ENCODE measurements at places on chromosomes 7 and 10. TPM values are rescaled to one million over a fixed set of nuclear protein-coding genes. Genes with fewer than 3 reads are reported as not detected.

The CLDN15 gene
- total RNA-seq, result 2.9 TPM

The HMX2 gene
- not detected for total RNA-seq

The GUSB gene
- 17.8 TPM for total RNA-seq

The KLLN gene
- total RNA-seq, result 0.59 TPM

The NDUFB8 gene
- total RNA-seq, result 90.6 TPM

The MSMB gene
- not detected for total RNA-seq

The ANLN gene
- 6.2 TPM for total RNA-seq

The PPP1R3C gene
- 84.9 TPM for total RNA-seq

The CCDC3 gene
- 0.05 TPM for total RNA-seq

The CFAP46 gene
- 2.2 TPM for total RNA-seq

The POLR2J2 gene
- 2.7 TPM for total RNA-seq

The AP4M1 gene
- 40.4 TPM for total RNA-seq

The PNLIPRP3 gene
- not detected for total RNA-seq

The KCNIP2 gene
- 0.59 TPM for total RNA-seq

The CNNM1 gene
- total RNA-seq, result 0.14 TPM

The AKR1D1 gene
- total RNA-seq, result not detected

The TMEM270 gene
- total RNA-seq, result not detected
